ENCODE measurements at places on chromosomes 2 and 18. TPM values are rescaled to one million over a fixed set of nuclear protein-coding genes. Genes with fewer than 3 reads are reported as not detected.

GRCh38 chr18:25228410-25228809 is 123.6 kb downstream of the ZNF521 start:
- DNase-seq = no peak

- no peak for DNase-seq
These were observed 54.3 kb upstream of the RGPD4 start for GRCh38 chr2:107772353-107772752.

- no peak for DNase-seq
These were observed 82.2 kb downstream of the EPAS1 start for GRCh38 chr2:46379213-46380037.

GRCh38 chr2:212381428-212382102 is 157.0 kb downstream of the ERBB4 start:
- DNase-seq = no peak

GRCh38 chr2:147255812-147256211 is 589.0 kb upstream of the ACVR2A start:
- DNase-seq = no peak

DNA sequence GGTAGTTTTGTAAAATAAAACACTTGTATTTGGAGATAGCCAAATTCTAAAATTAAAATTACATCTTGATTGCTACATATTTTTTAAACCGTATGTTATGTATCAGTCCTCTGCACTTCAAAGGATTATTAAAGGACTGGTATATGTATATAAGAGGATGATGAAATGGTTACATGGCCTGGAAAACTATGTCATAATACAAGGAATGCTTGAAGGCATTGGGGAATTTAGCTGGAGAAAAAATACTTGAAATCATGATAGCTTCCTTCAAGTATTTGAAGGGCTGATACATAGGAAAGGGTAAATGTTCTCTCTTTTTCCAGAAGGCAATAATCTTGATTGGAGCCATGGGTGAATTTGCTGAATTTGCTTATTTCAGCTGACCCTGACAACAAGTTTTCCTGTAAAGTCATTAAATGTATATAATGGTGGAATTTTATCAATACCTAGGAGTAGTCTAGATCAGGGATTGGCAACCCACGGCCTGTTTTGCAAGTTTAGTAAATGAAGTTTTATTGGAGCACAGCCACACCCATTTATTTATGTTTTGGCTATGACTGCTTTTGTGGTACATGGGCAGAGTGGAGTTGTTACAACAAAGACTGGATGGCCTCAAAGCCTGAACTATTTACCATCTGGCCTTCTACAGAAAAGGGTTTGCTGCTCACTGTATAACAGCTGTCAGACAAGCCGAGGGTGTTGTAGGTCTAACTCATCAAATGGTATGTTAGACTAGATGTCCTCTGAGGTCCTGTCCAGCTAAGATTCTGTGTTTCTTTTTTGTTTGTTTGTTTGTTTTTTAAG is 34.4 kb downstream of the ACYP2 start:
- DNase-seq = no peak

GRCh38 chr2:167832868-167833287 is 414.5 kb downstream of the STK39 start:
- DNase-seq = no peak

Gene DCDC2C
- not detected for total RNA-seq

DNA sequence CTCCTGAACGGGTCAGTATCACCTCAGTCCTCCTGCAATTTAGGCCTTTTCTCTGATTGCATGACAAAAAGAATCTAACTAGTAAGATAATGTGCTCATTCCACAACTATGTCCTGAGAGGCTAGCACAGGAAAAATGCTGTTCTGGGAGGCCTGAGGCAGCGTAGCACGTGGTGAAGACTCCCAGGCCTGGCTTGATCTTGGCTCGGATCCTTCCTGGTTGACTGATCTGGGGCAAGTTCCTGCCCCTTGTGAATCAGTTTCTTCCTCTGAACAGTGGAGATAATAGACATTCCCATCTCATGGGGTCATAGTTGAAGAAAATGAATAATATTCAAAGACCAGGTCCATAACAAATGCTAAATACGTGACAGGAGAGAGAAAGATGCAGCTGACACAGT is 12.3 kb downstream of the FBLN7 start:
- no peak for DNase-seq

- no peak for DNase-seq
These were observed 228.5 kb upstream of the SMIM21 start for GRCh38 chr18:75656035-75656434.

GRCh38 chr2:43266711-43267111 is 40.3 kb upstream of the ZFP36L2 start:
- no peak for DNase-seq

DNA sequence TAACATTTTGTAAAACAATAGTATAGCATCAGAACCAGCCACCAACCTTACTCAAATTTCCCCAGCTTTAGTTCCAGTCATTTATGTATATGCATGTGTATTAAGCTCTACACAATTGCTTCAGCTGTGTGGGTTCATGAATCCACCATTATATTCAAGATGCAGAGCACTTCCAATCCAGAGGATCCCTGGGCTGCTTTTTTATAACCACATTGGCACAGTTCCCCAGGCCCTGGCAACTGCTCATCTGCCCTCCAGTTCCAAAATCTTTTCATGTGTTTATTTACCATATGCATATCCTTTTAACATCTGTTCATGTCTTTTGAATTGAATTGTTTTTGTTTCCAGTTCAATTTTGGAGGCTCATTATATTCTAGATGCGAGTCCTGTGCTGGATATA is 482.9 kb upstream of the HS6ST1 start:
- no peak for DNase-seq

GRCh38 chr18:10833656-10834055 is 307.8 kb downstream of the NAPG start:
- DNase-seq = no peak

GRCh38 chr2:120568089-120568974 is 167.3 kb upstream of the GLI2 start:
- no peak for DNase-seq

Gene C2orf66
- not detected for total RNA-seq
